ENCODE measurements at places on chromosomes 16 and 17.

DNA sequence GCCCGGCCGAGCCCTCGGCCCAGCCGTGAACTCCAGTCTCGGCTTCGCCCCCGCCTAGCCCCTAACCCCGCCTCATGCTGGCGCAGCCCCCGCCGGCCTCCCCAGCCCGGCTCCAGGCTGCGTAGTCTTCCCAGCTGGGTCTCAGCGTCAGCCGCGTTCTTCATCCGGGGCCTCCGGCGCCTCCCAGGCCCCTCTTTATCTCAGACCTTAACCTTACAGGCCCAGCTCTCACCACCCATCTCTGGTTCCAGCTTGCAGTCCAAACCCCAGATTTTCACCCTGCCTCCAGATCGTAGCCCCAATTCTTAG lies at the start of gene PROCA1:
PROCA1 (minus strand) TSS at position 166 of the 309 bp plus-strand sequence. CDS start 228 bp downstream, outside the sequence.
- no peak for DNase-seq

DNA sequence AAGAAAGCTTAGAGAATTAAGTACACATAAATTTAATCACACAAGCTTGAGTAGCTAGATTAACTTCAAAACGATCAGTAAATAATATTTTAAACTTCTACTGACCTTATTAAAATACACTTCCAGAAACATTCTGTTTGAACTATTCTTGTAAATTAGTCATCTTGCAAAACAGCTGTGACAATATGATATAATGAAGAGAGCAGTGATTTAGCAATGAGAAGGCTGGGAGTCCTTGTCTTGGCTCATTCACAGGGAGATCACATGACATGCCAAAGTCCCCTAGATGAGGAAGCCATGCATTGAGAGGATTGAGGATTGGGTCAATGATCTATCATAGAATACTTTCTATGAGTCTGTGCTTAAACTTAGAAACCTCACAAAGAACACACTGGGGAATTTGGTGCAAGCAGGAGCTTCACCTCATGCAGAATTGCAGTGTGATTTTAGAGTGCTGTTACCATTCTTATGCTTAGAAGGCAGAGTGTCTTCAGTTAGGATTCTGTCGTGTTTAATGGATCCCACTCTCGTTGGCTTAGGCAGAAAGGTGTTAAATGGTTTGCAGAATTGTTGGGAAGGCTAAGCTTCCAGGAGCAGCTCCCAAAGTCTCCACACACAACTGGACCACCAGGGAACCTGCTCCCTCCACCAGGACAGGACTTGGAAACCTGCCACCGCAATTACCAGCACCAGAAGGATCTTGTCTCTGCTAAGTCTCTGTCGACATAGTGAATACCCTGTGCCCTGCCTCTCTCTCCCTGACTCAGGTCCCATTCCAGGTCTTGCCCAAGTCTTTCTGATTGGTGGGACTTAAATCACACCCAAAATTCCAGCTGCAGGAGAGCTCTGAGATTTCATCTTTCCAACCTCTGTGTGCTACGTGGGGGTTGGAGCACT lies 87.1 kb downstream of the USP22 start:
- no peak for DNase-seq

DNA sequence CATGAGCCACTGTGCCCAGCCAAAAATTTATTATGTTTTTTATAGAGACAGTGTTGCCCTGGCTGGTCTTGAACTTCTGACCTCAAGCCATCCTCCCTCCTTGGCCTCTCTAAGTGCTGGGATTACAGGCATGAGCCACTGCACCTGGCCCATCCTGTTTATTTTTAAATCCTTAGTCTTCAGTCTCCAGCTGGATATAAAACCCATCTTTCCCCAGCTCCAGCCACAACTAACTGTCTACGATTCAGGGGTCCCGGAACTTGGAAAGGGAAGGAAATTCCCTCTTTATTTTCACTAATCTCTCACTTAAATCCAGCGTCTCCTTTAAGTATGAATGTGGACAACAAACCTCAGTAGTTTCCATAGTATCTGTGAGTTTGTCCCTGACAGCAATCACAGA lies 62.2 kb downstream of the IQCK start:
- DNase-seq, result no peak

DNA sequence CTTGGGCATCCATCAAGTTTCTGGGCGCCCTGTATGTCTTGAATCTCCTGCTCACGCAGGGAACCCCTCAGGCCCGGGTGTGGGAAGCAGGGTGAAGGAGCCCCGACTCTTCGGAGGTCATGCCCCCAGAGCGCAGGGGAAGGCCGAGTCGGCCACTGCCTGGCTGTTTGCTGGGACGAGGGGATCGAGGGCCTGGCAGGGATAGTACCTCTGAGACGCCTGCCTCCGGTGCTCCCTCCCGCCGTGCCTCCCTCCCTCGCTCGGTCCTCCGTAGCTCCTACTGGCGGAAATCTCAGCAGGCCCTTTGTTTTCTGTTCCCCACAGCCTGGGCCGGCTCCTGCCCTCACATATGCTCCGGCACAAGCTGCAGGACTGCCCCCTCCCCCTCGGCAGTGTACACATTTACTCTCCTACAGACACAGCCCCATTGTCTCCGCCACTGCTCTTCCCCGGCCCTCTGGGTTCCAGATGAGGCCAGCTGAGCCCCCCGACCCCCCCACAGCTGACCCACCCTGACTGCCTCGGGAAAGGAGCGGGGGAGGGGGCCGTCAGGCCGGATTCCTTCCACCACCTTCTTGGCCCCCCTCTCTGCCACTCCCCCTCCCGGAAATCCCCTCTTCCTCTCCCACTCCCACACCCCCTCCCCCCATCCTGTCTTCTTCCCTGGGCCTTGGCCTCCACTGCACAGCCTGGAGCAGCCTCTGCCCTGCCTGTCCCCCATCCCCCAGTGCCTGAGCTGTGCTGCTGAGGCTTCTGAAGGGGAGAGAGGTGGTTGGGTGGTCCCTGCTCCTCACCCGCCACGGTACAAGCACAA lies 1.4 kb downstream of the TRAF4 start:
- no peak for DNase-seq

GRCh38 chr17:40931311-40931710 lies 6.1 kb downstream of the KRT23 start:
- DNase-seq, result no peak

DNA sequence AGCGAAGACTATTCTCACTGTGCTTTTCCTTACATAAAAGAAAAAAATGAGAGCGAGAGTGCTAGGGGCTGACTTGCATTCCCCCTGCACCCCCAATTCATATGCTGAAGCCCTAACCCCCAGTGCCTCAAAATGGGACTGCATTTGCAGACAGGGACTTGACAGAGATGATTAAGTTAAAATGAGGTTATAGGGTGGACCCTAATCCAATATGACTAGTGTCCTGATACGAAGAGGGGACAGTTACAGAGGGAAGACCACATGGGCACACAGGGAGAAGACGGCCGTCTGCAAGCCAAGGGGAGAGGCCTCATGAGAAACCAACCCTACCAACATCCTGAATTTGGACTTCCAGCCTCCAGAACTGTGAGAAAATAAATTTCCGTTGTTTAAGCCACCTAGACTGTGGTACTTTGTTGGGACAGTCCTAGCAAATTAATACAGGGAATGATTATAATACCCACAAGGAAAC lies 1.6 kb upstream of the TMEM220 start:
- no peak for DNase-seq

DNA sequence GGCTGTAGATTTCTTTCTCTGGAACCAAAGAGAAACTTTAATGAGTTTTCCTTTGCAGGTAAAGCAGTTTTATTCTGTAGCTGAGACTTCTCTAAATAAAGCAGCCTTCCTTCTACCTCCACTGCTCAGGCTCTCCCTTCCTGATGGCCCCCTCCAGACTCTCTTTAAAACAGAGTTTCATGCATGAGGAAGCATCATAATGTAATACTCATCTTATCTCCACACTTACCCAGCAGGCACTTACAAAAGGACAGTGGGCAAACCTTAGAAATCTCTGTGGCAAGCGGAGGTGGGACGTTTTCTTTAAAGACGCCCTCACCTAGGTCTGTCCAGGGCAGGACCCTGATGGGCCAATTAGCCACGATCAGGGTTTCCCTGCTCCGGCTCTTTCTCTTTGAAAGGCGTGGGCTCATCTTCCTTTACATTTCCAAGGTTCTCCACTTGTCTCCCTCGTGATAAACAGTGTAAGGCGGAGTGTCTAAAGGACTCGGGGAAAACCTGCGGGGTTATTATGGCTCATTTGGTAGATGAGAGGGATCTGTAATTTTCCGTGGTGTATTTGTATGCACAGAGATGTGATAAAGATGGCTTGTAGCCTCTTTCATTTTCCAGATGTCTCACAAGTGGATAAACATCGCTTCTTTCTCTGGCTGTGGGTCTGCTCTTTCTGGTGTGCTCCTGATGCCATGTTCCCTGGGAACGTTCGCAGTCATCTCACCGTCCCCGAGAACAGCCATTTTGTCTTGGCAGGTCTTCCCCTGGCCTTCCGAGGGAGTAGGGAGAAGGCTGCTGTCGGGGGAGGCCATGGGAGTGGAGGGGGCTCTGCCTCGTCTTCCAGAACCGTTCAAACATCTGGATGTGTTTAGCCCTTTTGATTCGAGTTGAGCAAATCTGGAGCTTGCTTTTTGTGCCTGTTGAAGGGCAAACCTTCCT lies 239.0 kb downstream of the CCDC182 start:
- no peak for DNase-seq

DNA sequence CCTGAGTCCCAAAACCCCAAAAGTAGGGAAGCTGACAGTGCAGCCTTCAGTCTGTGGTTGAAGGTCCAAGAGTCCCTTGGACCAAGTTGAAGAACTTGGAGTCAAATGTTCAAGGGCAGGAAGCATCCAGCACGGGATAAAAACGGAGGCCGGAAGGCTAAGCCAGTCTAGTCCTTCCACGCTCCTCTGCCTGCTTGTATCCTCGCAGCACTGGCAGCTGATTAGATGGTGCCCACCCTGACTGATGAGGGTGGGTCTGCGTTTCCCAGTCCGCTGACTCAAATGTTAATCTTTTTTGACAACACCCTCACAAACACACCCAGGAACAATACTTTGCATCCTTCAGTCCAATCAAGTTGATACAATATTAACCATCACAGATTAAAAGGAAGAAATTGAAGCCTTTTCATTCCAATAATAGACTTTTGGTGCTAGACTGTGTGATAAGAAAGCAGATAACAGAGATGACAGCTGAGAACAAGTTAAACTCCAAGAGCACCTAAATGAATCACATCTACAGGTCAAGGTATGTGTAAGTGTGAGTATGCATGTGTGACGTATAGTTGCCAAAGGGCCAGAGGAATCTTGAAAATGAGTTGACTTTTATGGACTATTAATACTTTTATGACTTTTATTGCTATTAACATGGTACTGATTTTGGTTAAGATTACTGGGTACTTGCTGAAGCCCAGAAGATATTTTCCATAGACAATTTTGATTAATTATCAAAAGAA lies 933.5 kb upstream of the SOX9 start:
- DNase-seq, result no peak

GRCh38 chr16:64304396-64304795 lies 817.5 kb downstream of the CDH11 start:
- no peak for DNase-seq

DNA sequence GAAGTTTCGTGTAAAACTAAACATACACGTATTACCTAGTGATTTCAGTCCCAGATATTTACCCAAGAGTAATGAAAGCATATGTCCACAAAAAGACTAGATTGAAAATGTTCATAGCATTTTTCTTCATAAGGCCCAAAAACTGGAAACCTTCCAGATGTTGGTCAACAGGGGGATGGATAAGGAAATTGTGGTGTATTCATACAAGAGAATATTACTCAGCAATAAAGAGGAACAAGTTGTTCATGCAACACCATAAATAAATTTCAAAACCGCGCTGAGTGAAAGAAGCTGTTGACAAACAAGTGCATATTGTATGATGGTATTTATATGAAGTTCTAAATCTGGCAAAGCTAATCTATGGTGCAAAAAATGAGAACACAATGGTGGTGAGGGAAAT lies 54.1 kb upstream of the NFAT5 start:
- DNase-seq, result no peak

- DNase-seq, result no peak
Measured at GRCh38 chr16:59601452-59601851, 867.3 kb upstream of the GOT2 start.

- no peak for DNase-seq
Measured at GRCh38 chr16:54362591-54363206, 76.1 kb upstream of the IRX3 start.

Measured in stimulated activated CD4-positive, alpha-beta T cell treated with anti-CD3 and anti-CD28 coated beads, Interleukin-2, amount 100 ng/mL, for 48 hours (primary cell).